ENCODE measurements at places on chromosomes 6 and 20.
A peak's percentile ranks its signal among the peaks of the same experiment; 100 is the strongest.

- no peak for DNase-seq
These were observed 496.7 kb downstream of the C6orf118 start for GRCh38 chr6:164812706-164813105.

DNA sequence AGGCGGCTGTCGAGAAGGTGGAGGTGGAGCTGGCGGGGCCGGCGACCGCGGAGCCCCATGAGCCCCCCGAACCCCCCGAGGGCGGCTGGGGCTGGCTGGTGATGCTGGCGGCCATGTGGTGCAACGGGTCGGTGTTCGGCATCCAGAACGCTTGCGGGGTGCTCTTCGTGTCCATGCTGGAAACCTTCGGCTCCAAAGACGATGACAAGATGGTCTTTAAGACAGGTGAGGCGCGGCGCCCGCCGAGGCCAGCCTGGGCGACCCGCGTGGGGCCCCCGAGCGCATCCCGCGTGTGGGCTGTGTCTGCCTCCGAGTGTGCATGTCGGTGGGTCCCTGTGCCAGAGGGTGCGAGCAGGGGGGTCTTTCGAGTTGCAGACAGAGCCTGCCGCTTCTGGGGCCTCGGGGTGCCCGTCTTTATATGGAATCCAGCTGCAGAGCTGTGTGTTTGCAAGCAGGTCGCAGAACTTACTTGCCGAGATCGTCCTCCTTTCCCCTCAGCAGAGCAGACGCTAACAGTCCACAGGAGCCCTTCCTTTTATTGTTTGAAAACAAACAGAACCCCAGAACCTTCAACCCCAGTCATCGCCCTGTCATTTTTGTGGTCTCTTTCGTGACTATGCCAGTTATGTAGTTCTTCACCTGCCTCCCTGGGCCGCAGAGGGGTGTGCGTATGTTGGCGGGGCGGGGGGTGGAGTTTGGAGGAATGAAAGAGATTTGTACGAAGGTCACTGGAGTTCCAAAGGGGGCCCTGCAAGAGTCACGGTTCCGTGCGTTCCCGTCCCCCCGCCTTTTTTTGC is 766 bp downstream of the SLC16A10 start:
- peak; percentile 35 for DNase-seq

GRCh38 chr6:79159846-79160245 is 74.6 kb downstream of the HMGN3 start:
- DNase-seq = no peak

DNA sequence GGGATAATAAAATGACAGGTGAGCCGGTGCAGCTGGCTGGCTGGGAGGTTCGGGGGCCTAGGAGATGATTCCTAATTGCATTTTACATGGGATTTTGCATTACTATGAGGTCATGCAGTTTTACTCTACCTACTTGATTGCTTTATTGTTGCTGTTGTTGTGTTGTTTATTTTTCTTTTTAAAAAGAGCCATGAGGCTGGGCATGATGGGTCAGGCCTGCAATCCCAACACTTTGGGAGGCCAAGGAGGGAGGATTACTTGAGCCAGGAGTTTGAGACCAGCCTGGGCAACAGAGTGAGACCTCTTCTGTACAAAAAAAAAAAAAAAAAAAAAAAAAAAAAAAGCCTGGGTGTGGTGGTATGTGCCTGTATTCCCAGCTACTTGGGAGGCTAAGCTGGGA is 104.8 kb downstream of the GJA1 start:
- no peak for DNase-seq

DNA sequence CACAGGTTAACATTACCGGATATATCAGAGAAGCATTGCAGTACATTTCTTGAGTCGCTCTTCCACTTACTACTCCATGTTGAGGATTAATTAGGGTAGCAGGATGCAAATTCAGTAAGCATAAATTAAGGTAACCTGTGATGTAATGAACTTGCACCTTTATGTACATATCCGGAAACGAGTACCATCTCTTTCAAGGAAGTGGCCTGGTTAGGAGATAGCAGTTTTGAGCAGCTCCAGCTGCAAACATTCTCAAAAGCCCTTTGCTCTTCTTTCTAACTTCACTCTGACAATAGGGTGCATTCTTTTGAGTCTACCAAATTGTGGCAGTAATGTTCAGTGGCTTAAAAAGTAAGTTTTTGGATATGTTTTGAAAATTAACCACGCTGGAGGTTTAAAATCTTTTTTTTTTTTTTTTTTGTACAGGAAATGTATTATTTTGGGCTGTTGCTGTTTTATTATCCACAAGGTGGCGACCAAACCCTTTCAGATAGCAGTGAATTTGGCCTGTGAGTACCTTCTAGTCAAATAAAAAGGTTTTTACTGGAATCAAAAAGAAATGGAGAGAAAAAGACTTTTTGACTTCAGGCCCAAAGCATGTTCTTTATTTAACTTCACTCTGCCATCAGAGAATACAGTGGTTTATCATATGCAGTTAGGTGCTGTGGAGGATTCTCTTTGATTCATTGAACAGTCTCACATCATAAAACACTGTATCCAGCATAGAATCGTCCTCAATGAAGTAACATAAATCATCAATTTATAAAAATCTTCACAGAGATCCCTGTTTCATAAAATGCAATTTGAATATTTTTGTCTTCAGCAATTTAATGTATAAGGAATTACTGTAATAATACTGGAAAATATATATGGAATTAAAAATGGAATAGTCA is 8.9 kb downstream of the FAM217B start:
- DNase-seq = peak; percentile 67

- no peak for DNase-seq
These were observed 262.8 kb downstream of the TBC1D7 start for GRCh38 chr6:13065581-13065980.

DNA sequence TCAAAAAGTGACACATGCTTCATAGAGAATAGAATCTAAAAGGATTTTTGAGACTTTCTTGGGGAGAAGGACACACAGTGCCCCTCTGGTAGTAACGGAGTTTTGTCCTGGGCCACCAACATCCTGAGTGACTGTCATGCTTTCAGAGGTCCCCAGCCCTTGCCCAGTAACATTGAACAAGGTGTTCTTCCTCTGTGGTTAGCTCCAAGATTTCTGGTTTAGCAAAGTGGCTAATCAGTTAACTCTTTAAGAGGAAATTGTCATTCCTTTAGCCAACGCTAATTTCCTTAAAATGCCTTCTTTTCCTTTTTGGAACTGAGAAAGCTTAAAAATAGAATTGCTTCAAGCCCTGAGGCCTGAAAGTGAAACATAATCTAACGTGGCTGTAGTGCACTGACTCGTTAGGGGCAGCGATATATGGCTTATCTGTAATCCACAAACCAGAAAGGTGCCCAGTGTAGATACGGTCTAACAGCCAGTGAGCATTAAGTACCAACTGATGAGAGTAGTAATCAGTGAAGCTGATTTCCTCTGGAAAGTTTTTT is 7.8 kb downstream of the E2F3 start:
- peak; percentile 82 for DNase-seq

- DNase-seq = no peak
These were observed 435 bp downstream of the ZSWIM3 start for GRCh38 chr20:45857882-45858216.

DNA sequence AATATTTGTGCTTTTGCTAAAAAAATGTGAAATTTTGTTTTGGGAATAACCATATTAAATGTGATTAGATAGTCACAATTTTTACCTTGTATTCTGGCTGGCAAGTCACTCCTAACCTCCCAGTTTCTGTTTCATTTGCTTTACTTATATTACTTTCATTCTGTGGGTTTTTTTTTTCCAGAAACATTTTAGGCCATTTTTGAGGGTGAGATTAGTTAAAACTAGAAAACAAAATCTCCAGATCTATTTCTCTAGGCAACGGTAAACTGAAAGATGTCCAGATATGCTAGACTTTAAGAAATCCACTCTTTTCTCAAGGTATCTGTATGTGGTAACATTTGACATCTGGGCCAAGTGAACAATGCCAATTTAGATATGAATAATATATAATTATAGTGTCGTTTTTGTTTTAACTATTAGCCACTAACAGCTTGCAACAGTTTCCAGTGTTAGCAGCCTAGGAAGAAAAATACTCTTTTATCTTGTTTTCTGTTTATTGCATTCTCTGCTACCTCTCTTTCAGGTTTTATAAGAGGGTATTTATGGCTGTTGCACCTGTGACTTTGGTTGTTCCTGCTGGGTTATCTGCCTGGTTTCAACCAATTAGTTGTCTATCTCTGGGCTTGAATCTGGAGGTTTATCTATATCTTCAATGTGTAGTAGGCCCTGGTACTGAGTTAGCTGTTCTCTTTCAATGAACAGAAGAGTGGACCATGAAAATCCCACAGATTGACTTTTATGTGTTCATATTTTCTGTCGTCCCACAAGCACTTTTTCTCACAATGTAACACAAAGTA is 260.9 kb downstream of the NKAIN2 start:
- DNase-seq = no peak

- DNase-seq = no peak
These were observed 7.3 kb downstream of the RAB32 start for GRCh38 chr6:146550911-146551310.

DNA sequence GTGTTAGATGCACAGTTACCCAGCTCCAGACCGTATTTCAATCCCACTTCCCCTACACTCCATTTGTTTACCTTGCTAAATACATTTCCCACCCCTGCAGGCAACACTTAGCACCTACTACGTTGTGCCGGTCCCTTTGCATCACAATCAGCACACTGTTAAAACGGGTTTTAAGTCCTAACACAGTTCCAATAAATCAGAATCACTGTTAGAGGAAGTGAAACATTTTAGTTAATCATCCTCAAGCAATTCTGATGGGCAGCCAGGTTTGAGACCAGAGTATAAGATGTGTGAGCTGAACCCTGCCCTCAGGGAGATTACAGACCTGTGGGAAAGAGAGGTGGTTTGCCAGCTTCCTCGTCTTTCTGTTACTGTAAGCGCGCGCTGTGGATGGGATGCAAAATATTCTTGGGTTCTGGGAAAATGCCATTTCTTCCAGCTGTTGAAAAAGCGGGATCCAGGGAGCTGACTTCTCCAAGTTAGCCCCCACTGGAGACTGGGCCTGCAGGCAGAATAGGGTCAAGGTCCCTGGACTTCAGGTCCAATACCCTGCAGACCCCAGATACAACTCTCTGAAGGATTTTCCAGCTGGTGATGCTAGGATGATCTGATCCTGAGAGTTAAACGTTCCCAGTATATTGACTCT is 3.1 kb downstream of the ZCCHC3 start:
- no peak for DNase-seq

- DNase-seq = no peak
These were observed 147.9 kb downstream of the TFAP2B start for GRCh38 chr6:50966532-50966931.

DNA sequence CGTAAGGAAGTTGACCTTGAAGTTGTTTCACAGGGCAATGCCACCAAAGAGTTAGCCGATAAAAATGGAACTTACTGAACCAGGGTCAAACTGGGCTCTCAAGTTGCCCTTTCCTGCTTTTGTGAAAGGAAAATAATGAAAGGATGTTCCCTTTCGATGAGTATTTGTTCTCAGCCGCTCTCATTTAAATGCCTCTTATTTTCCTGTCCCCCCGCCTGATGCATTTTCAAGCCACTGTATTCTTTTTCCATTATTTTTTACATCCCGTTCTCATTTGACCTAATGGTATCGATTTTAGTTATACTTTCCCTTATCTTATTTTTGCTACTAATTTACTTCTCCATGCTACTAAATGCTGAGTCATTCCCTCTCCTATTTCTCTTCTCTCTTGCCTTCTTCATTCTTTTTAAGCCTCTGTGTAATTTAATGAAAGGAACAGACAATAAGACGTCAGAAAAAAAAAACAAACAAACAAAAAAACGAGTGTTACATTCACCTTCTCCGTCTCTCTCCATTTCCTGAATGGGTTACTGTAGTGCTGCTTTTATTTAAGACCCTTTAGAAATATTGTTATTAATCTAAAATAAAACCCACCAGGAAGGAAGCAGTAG is 655 bp upstream of the NDUFAF4 start:
- no peak for DNase-seq

DNA sequence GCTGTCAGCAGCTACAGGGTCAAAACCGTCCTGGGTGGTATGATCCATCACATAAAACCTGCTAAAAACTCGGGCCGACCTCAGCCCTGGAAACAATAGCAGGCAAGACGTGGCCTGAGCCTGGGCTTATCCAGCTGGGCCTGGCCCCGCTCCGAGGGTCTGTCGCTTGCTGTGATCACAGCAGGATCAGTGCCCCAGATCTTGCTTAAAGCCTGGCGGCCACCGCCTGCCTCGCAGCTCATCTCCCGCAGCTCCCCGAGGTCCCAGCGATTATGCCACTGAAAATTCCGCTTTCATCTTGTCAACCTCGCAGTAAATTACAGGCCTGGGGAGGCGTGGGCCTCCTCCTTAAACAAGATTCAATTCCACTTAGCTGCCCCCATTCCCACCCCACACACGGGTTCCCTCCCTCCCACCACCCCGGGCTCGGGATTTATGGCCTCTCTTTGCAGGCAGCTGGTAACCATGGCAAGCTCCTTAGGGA is 40.1 kb downstream of the CDH22 start:
- DNase-seq = no peak

DNA sequence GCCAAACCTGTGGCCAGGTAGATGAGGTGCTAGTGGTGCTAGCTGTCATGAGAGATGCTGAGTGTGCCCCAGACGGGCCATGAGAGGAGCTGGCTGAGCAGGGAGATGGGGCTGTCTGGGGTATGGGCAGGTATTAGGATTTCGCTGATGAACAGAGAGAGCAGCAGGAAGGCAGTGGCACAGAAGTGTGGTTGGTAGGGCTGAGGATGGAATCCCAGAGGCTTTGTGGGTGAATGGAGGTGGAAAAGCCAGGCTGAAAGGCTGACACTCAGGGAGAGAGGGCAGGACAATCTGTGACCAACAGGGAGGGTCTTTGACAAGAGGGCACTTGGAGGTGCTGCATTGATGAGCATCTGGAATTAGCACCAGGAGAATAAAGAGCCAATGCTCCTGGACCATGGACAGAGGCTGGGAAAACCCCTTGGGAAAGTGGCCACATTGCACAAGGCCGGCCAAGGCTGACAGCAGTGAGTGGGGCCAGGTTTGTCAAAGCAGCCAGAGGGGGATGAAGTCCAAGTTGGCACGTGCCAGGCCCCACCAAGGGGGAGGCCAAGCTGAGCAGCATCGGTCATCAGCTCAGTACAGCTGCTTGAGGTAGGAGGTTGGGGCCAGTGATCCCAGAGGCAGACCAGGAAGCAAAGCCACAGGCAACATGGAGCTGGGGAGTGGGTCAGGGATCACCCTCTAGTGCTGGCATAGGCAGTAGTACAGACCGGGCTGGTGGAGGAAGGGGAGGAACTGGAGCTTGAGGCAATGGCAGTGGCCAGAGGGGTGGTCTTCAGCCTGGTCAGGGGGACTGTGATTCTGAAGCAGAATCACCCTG is 19.7 kb upstream of the SGK2 start:
- no peak for DNase-seq

- no peak for DNase-seq
These were observed 548.9 kb downstream of the FRK start for GRCh38 chr6:115511771-115512170.

- peak; percentile 85 for DNase-seq
These were observed 11.6 kb upstream of the SLC2A12 start for GRCh38 chr6:134063966-134064445.

All from hematopoietic multipotent progenitor cell (in vitro differentiated cells).